GM18507 (cell line): ENCODE measurements at places on chromosomes 7 and 10.

- DNase-seq, result no peak
Observed at GRCh38 chr7:69374044-69374425, 224.2 kb upstream of the AUTS2 start.

GRCh38 chr7:124575176-124575575, 190.4 kb downstream of the GPR37 start:
- DNase-seq, result no peak

DNA sequence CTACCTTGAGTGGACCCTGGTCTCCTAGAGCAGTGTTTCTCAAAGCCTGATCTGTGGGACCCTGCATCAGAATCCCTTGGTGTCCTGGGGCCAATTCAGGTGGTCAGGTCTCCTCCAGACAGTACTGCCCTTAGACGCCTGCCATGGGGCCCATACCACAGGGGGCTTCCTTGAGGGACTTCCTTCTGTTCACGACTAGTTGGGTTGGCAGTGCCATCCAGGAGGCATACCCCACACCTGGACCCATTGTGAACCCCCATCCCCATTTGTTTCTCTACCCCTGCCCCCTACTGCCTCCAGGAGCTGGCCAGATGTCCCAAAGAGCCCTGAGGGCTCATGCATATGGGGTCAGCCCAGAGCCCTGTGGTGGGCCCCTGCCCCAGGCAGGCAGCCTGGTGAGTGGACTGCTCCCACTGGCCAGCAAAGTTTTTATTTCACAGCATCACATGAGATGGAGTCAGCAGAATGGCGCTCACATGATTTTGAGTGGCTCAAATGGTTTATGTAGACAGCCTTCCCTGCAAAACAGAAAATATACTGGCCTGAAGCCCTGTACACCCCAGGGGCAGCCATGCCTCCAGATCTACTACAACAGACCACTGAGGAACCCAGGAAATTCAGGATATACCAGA, 259.9 kb upstream of the ZMIZ1 start:
- DNase-seq, result no peak

- DNase-seq, result no peak
Observed at GRCh38 chr7:54637712-54638396, 95.7 kb downstream of the VSTM2A start.
